Right cardiac atrium (tissue), 5 donors: ENCODE measurements at places on chromosomes 3 and 15. TPM values are rescaled to one million over a fixed set of nuclear protein-coding genes. Genes with fewer than 3 reads are reported as not detected.

- DNase-seq = no peak
Measured at GRCh38 chr3:12559520-12559919, 2.6 kb downstream of the MKRN2 start.

- DNase-seq = no peak
Measured at GRCh38 chr3:193590088-193590856, 2.7 kb upstream of the OPA1 start.

DNA sequence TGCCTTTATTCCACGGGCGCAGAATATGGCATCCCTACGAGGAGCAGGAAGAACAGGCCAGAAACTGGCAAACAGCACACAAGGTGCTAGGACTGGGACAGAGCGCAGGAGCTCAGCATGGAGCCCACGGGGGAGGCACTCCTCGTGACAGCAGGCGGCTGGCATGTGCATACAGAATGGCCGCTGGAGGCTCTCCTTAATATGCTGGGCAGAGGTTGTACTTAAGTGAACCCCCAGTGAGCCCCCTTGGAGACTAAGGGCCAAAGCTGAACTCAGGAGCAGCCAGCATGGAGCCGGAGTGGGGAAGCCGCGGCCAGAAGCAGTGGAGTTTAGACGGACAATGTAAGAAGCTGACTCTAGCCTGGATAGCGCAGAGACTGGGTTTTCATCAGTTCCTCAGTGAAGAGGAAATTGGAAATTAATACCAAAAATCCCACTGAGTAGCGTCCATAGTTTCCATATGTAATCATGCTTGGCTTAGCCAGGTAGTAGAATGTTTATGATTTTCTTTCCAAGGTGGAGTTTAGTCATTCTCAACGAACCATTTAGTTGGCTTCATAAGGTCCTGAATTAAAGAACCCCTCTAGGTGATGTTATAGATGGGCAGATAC lies 69.4 kb downstream of the EPHB3 start:
- no peak for DNase-seq

Gene ALS2CL
- total RNA-seq = 33.1 TPM

Gene PCYT1A
- total RNA-seq = 85.5 TPM

Gene FOXB1
- total RNA-seq = not detected
